ENCODE measurements at places on chromosomes 13 and 19.

DNA sequence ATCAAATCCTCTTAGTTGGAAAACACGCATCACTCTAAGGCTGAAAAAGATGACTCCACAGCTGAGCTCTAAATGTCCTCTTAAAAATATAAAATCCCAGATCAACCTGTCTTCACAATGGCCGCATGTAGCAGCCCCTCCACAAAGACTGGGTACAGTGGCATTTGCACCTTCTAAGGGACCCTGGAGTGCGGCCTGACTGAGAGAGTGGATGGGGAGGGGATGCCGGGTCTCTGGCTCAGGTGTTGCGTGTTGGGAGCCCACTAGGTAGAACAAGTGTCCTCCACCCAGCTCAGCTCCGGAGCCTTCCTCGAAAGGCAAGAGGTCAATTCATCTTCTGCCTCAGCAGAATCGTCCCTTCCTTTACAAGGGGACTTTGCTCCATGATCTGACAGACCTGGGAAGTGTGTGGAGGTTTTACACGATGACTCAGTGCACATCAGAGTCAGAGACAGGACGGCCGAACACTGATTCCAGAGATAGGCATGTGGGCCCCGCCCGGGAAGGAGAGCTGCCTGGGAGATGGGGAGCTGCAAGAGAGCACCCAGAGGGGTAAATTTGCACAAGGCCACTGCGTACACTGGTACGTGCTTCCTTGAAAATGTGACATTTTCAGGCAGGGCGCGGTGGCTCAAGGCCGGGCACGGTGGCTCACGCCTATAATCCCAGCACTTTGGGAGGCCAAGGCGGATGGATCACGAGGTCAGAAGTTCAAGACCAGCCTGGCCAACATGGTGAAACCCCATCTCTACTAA is 23.5 kb upstream of the SLC15A1 start:
- DNase-seq = no peak

- DNase-seq = no peak
These were observed 16.5 kb downstream of the SLC5A5 start for GRCh38 chr19:17888260-17888659.

GRCh38 chr19:10876459-10877240 is 5.3 kb downstream of the CARM1 start:
- peak; percentile 62 for DNase-seq

DNA sequence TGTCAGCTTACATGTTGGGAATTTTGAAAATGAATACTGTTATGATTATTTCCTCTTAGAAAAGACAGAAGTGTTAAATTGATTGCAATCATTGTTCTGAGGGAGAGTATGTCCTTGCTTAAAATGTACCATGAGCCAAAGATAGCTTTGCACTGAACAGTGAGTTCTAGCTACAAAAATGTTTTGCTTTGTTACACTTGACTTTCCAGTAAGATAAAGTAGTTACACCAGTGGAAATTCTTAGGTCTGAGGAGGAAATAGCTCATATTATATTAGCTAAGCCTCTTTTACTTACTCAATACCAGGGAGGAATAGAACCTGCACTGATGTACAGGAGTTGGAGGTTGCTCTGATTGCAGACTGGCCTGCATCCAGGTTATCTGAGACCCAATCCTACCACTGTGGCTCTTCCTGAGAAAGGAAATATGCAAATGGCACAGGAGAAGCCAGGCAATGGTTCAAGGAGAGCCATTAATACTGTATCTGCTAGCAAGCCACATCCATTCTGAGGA is 53.0 kb upstream of the FBXL3 start:
- no peak for DNase-seq

GRCh38 chr19:11963566-11964355 is 1.1 kb upstream of the ZNF763 start:
- peak; percentile 57 for DNase-seq

DNA sequence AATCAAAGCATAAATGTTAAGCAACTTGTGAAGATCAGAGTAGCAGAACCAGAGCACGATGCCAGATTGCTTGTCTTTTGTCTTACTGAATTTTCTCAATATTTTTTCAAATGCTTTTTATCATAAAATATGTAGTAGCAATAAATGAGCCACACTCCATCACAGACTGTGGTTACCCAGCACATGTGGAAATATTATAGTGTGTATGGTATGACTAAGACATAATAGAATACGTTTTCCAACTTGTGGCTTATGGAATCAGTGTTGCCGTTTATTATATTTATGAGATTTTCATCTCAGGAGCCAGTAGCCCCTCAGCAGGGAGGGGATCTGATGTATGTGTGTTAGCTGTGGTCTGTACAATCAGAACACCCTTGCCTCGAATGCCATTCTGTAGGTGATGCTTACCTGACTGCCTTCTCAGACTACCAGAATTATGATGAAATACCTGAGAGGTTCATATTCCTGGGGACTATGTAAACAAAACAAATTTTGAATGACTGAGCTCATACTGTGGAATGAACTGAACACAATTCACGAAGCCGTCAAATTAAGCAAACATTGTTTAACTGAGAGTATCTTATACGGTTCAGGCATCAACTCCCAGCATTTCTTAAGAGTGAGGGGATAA is 1.9 kb downstream of the SCEL start:
- DNase-seq = no peak

- no peak for DNase-seq
These were observed 26.0 kb downstream of the IRS2 start for GRCh38 chr13:109760402-109760801.

- DNase-seq = no peak
These were observed 9.5 kb upstream of the TMEM86B start for GRCh38 chr19:55238030-55238429.

- no peak for DNase-seq
These were observed at the start of gene MAB21L1 for GRCh38 chr13:35475960-35476943. Gene MAB21L1, minus strand, starts transcription at chr13:35476689. Its CDS starts 551 bp downstream, at chr13:35476138.

GRCh38 chr19:50661023-50661422 is 11.8 kb downstream of the C19orf81 start:
- no peak for DNase-seq

DNA sequence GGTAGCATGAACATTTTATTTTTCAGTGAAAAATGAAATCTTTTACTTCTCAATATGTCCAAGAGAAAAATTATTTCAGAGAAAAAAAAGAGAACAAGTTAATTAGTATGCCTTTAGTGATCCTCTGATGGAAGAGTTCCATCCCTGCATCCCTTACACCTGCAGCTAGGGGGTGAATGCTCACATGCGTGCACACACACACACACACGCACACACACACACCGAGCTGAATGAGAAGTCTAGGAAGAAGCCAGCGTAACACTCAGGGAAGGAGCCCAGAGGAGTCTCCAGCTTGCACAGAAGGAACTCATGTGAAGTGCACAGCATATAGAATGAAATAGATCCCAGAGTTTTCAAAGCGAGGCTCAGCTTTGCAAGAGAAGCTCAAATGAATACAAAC is 510.5 kb downstream of the IRS2 start:
- DNase-seq = no peak

GRCh38 chr19:55090564-55090963 is 14.9 kb downstream of the EPS8L1 start:
- DNase-seq = no peak

- DNase-seq = no peak
These were observed 194.7 kb downstream of the LMO7 start for GRCh38 chr13:75830842-75831241.

- DNase-seq = no peak
These were observed 130.9 kb upstream of the SPACA7 start for GRCh38 chr13:112245179-112245724.

DNA sequence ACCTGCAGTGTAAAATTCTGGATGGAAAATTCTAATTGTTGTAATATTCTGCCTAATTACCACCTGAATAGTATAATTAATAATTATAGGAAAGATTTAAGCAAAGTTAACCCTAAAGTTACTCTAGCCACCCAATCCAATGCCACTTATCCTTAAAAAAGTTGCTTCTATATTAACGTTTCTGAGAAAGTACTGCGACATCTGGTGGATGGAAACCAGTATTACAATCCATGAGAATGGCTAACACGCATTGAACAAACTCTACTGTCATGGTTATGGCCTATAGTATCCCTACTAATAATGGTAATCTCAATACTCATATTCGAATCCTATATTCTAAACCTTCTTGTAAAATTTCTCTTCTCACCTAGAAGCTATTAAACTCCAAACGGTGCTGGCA is 1551.8 kb downstream of the SLITRK1 start:
- DNase-seq = peak; percentile 9

DNA sequence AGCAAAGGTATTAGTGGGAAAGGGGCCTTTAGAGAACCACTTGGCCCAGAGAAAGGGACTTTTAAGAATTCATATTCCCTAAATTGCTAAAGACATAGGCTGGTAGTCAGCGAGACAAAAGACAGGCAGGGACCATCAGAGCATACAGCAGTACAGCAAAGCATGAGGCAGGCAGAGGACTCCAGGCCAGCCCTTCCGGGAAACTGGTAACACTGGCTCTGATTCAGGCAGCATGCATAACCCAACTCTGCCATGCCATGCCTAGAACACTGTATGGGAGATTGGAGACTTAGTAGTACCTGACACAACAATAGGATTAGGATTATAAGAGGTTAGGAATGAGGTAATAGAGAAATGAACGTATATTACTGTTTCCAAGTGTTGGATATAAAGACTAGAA is 34.9 kb downstream of the CAB39L start:
- DNase-seq = no peak

GRCh38 chr19:33302974-33303790 is 848 bp upstream of the CEBPA start:
- no peak for DNase-seq

DNA sequence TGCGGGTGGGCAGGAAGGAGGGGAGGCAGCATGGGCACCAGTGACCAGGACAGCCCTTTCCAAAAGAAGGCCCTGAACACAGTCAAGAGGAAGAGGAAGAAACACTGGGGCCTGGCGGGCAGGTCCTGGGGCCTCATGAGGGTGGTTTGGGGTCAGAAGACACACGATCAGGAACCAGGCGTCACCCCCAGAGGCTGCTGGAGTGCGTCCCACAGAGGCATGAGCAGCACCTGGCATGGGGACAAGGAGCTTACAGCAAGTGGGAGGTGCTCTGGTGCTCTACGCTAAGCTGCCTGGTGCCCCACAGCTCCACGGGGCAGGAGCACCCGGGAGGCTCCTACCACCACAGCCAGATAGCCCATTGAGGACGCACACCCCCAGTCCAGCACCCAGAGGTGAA is 20.0 kb downstream of the ELL start:
- DNase-seq = no peak

- no peak for DNase-seq
These were observed 35.3 kb downstream of the DACH1 start for GRCh38 chr13:71831716-71832115.

GRCh38 chr13:106573868-106574267 is 5.9 kb upstream of the ARGLU1 start:
- no peak for DNase-seq

DNA sequence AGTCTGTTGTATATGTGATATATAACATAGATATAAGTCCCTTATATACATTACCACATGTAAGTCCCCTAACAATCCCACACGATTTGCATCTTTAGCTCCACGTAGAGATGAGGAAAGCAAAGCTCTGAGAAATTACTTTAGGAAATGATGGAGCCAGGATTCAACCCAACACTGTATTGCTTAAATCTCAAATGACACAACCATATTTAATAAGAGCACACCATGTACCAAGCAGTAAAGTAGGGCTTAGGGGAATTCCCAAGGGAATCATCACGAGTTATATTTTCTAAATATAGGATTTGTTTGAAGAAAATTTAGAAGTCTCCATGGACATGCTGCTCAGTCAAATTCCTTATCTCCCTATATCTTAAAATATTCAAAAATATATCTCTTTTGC is 61.3 kb upstream of the POMP start:
- DNase-seq = no peak

GRCh38 chr13:114311387-114311786 is 2.9 kb upstream of the CHAMP1 start:
- no peak for DNase-seq

DNA sequence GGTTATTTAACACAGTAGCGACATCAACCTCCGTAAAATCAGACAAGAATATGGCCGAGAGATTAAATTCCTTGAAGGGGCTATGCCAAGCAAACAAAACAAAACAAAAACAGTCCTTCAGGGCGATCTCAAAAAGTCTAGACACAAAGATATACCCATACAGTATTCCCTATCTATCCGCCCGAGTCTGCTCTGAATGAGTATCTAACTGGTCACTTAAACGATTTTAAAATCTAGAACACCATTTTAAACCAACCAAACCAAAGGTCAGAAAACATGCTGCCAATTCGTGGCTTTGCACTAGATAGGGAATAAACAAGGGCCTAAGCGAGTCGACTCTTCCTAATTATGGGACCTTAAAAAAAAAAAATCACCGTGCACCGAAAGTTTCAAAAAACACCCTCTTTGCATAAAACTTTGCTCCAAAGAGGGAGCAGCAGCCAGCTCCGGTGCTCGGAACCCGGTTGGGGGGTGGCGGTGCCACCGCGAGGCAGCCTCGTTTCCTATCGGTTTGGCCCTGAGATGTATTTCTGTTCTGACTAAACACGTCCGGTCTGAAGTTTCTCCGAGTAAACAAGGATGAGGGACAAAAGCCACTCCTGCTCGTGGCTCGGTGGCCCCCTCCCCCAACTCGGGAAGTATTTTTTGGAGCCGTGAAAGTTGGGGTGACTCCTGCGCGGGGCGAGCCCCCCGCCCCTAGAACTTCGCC is 1.8 kb downstream of the HMGB1 start:
- peak; percentile 88 for DNase-seq

GRCh38 chr19:12783849-12784393 is 7.4 kb upstream of the JUNB start:
- DNase-seq = peak; percentile 44

GRCh38 chr13:80168089-80168850 is 172.7 kb downstream of the SPRY2 start:
- no peak for DNase-seq
